ENCODE measurements at places on chromosomes 2 and 18. TPM values are rescaled to one million over a fixed set of nuclear protein-coding genes. Genes with fewer than 3 reads are reported as not detected.
A peak's percentile ranks its signal among the peaks of the same experiment; 100 is the strongest.

DNA sequence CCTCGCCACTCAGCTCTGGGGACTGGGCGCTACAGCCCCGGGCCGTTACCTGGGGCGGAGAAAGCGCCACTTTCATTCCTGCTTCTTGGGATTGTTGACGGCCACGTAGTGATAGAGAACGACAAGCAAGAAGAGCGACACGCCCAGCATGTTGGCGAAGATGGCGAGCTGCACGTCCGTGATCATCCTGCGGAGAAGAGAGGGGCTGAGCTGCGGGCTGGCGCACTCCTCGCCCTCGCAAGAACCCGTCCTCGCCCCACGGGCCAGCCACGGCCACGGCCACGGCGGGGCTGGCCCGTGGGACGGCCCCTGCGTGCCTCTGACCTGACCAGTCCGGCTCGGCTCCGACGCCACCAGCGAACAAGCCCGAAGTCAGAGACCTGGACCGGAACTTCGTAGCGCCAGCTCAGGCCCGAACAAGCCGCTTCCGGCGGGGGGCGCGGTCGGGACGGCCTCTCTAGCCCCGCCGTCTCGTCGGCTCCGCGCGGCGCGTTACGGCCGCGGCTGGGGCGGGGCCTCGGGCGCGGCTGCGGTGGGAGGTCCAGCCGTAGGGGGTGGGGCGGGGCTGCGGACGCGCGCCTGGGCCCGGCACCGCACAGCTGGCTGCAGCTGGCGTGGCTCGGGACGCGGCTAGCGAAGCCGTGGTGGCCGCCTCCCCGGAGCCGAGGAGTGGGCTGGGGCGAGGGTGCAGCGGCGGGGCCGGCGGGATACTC, at the start of gene OST4:
TSS of gene OST4 (minus strand) at position 378 of the 713 bp plus-strand sequence.
- DNase-seq: peak; percentile 95

DSG4 gene
- not detected for total RNA-seq

FNDC4 gene
- 13.4 TPM for total RNA-seq

ITGA4 gene
- 12.3 TPM for total RNA-seq

GLI2 gene
- 9.2 TPM for total RNA-seq

EGR4 gene
- not detected for total RNA-seq

DNA sequence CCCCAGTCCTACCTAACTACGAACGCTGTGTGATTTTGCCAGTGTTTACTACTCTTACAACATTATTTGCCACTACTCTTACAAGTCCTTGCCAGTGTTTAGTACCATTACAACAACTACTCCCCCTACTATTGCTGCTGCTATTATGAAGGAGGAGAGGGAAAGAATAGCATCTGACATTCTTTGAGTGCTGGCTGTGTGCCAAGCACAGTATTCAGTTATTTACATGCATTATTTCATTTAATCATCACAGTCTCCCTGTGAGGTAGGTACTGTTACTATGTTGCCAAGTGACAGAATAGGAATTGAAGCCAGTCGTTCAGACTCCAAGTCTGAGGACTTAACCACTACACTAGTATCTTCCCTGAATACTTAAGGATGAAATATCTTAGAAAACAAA, 185.9 kb upstream of the FOSL2 start:
- DNase-seq: no peak

ZSWIM2 gene
- total RNA-seq: not detected

CDH19 gene
- total RNA-seq: 4.0 TPM

EPHA4 gene
- 9.0 TPM for total RNA-seq

- no peak for DNase-seq
Measured at GRCh38 chr18:9827211-9827792, 58.5 kb upstream of the TXNDC2 start.

DNA sequence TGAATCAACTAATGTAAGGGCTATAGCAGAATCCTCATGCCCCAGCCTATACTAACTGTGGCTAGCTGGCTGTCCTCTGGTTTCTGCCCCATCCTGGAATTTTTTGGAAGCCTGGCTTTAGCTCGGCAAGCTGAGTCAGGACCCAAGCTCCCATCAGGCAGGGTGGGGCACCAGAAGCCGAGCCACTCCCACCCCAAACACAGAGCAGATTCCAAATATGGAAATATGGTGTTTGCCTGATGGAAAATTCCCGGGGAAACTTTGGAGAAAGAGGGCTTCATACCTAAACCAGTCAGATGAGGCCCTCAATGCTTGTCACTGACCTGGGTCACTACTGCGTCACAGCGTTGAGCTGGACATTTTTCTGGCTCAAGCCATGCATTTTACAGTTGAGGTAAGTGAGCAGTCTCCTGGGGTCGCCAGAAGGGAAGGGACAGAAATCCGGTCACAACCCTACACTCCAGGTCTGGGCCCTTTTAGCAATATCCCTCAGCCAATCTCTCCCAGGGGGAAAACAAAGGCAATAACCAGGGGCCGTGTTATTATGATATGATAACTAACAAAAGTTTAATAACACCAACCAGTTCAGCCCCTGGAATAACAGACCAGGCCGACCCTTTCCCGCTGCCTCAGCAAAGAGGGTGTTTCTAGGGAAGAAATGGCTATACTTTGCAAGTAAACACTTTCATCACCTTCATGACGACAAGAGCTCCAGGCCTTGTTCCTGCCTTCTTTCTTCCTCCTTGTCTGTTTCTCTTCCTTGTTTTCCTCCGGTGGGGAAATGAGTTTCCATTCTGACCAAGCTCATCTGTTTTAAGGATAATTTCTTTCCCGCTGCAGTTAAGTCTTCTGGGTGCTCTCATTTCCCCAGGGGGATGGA, 37.7 kb downstream of the PSD4 start:
- no peak for DNase-seq

FOXI3 gene
- not detected for total RNA-seq

DNA sequence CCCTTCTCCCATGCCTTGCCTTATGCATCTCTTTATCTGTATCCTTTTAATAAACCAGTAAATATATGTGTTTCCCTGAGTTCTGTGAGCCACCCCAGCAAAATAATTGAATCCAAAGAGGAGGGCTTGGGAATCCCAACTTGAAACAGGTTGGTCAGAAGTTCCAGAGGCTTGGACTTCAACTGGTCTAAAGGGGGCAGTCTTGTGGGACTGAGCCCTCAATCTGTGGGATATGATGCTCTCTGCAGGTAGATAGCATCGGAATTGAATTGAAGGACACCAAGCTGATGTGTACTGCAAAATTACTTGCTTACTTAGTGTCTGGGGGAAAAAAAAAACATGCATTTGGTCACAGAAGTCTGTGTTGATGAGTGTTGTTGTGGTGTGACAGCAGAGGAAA, 1033.5 kb upstream of the TMEFF2 start:
- DNase-seq: no peak

- no peak for DNase-seq
Measured at GRCh38 chr2:203347375-203347774, 19.2 kb downstream of the ABI2 start.

DNA sequence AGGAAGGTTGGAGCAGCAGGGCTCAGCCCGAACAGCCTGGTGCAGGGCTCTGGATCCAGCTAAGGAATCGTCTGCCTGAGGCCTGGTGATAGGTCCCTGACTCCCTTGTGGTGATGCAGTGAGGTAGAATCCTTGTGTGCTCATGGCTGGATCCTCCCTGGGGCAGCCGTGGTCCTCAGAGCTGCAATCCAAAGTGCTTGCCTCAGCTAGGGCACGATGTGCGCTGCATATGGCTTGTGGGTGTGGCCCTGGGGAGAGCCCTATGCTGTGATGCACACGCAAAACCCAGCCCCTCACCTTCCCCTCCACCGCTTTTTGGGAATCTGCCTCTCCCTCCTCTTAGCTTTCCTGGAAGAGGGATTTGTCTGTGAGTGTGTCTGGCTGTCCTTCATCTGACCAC, 142.2 kb downstream of the DYSF start:
- DNase-seq: no peak

ANKRD36 gene
- 14.6 TPM for total RNA-seq

DNA sequence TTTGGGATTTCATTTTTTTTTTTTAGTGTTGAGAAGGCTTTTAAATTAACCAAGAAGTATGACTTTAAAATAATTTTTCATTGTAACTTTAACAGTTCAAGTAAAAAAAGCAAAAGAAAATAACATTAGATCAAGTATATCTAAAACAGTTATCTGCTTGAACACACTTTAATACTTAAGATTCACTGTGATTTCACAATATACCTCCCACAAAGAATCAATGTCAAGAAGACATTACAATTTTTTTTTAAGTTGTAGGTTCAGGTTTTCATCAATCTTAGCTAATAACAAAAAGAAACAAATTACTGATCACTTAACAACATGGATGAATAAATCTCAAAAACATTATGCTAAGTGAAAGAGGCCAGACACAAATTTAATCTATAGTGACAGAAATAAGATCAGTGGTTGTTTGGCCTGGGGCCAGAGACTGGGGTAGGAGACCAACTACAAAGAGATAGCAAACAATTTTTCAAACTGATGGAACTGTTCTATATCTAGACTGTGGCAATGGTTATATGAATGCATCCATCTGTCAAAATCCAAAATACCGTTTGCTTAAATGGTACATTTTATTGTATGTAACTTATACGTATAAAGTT, 74.8 kb upstream of the FRZB start:
- DNase-seq: no peak

GRCh38 chr18:13450289-13451212, 232.0 kb downstream of the LDLRAD4 start:
- DNase-seq: no peak

GRCh38 chr2:46329803-46330775, 32.9 kb downstream of the EPAS1 start:
- no peak for DNase-seq

FKBP7 gene
- 9.1 TPM for total RNA-seq

DNA sequence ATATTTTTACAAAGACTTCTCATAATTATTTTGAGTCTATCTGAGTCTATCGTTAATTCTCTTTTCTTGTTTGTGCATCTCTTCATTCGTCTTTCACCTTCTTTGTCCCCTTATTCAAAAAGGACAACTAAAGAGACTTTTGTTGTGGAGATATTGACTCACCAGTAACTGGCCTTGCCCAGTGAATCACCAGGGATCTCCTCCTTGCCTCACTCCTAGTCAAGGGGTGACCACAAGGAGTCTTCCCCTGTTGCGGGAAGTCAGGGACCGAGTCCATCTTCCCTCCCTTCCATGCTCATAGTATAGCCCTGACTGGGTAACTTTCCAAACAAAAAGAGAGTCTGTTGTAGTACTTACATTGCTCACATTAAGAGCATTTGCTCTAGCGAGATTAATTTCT, 158.9 kb downstream of the NEB start:
- DNase-seq: no peak

DNA sequence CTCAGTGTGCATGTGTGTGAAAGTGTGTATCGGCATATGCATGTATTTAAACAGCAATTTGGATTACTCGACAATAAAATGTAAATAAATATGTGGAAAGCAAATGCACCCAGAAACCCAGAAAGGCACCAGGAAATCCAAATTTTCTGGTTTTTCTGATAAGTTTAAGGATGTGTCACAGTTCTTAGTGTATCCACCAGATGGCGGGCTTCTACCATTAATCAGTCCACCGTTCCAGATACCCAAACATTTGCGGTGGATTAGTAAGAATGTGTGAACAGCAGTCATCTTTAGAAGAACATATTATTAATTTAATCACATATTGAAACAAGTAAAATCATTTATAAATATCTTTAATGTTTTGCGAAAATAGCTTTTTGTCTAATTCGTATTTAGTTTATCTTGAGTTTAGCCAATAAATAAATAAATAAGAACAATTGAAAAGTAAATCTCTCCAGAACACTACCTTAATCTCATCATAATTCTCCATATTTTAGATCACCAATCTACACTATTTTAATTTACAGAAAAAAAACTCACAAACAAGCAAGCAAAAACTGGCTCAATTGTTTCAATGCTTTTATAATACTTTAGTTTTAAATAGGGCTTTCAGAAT, 298.9 kb downstream of the DSEL start:
- peak; percentile 68 for DNase-seq

C2orf80 gene
- not detected for total RNA-seq

MFSD2B gene
- 0.23 TPM for total RNA-seq

ADRA2B gene
- total RNA-seq: 0.95 TPM

DNA sequence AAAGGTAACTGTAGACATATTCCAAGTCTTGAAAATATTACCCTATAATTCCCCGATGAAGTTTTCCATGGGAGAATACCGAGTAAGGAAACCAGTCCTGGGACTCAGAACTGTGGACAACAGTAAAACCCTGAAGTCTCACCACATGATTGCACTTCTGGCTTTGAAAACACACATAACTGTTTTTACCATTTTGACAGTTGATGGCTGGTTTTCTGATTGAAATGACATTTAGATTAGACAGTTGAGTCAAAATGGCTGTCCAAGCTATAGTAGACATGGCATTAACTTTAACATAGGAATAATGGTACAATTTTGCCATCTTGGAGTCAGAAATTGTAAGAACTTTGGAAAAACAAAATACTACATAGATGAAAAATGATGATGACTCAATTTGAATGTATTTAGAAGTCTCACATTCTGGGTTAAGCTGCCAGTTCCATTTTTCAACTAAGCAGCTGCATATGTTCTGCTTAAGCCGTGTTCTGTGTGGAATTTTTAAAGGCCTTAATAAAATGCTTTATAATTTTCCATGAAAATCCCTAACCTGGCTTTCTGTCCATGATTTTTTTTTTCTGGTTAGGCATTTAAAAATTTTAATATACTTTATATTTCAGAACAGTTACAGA, 38.3 kb upstream of the WIPF1 start:
- no peak for DNase-seq

DNA sequence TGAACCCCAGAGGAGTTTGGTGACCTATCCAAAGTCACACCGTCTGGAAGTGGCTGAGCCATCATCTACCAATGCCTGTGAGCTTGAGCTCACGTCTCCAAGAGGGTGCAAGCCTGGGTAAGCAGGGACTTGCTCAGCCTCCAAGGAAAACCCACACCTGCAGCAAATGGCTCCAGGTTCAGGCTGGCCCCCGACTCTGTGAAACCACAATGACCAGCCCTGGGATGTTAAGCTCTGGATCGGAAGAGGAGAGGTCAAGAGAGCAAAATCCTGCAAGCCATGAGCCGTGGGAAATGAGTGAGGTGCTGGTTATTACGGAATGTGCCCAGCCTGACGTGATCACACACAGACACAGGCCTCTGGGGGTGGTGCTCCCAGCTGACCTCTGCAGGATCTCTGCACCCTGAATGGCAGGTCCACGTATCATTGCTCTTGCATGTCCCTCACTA, 94.1 kb upstream of the OTOS start:
- DNase-seq: no peak

DNA sequence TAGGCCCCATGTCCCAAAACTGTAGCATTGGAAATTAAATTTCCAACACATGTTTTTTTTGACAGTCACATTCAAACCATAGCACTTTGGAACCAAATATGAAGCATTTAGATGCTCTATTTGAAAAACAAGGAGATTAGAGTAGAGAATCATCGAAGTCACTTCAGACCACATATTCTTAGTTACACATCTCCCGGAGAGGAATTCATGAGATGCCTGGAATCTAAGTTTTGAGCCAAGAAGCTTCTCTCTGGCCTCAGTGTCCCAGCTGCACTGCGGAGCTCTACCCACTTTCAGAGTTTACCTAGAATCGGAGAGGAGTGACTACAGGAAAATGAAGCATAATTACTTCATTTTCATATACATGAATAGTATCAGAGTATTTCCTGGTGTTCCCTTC, 385.9 kb downstream of the TNS1 start:
- DNase-seq: no peak
